ENCODE measurements at places on chromosomes 2 and 18.

DNA sequence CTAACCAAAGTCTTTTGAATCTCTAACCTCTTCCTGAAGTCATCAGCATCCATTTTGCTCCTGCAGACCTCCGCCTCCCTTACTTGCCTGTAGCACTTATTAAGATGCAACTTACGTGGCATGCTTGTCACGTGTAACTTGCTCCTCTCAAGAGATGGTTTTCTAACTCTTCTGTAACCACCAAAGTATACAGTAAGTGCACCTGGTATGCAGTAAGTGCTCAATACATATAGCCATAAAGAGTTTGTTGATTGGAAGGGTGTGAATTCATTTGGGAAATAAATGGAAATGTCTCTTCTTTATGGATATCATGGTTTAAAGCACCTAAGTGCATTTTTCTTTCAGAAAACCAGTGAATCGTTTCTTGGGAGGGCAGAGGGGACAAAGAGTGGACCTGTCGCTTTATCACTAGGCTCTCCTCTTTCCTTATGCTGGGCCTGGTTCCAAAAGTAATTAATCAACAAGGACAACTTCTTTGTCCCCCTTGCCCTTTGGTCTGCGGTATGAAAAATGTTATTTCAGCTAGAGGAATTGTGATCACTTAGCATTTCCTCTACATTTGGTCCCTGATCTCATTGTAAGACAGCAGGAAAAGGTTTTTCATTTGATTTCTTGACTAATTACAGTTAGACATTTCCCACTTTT lies 370.0 kb upstream of the SPRED2 start:
- no peak for DNase-seq

- peak; percentile 84 for DNase-seq
These were observed 50.3 kb upstream of the FOSL2 start for GRCh38 chr2:28342081-28342967.

GRCh38 chr2:29579495-29580169 lies 341.8 kb downstream of the ALK start:
- DNase-seq = no peak

GRCh38 chr2:189203177-189203799 lies 23.7 kb upstream of the COL5A2 start:
- DNase-seq = no peak

DNA sequence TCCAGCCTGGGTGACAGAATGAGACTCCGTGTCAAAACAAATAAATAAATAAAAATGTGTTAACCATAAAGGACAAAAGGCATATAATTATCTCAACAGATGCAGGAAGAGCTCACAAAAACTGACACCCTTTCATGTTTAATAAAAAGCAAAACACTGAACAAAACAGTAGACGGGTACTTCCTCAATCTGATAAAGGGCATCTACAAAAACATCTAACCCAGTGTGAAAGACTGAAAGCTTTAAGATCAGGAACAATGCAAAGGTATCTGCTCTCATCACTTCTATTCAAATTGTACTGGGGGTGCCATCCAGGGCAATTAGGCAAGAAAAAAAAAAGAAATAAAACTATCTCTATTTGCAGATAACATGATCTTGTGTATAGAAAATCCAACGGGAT lies 11.7 kb upstream of the NCL start:
- DNase-seq = no peak

DNA sequence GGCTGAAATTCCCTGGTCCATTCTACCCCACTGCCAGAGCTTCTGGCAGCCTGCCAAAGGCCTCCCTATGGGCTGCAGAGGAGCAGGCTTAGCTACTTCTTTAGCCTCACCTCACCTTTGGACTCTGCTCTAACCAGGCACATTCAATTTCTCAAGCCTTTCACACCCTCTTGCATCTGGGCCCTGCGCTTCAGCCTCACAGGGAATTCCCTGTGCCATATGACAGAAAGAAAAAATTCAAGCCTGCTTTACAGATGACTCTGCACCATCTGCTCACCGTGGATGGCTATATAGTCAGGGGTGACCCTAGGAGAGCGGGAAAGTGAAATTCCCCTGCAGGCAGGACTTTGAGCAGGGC lies 62.5 kb downstream of the REEP1 start:
- DNase-seq = no peak

DNA sequence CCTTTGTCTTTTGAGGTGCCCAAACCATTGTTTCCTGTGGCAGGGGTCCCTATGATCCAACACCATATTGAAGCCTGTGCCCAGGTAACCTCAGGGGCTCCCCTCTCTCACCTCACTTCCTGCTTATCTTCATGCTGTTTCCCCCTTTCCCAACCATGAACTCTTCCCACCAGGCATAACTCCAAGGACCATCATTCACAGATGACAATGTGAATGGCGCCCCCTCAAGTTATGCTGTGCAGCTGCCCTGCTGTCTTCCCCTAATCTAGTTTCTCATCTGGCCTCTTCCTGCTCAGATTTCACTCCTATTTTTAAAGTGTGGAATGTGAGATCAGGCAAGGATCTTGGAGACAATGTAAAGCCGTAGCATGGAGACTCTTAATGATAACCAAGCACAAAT lies 1.4 kb downstream of the GMPPA start:
- DNase-seq = peak; percentile 65
